Suprapubic skin (tissue), 4 donors: ENCODE measurements at places on chromosomes 6 and 20. TPM values are rescaled to one million over a fixed set of nuclear protein-coding genes. Genes with fewer than 3 reads are reported as not detected.

DNA sequence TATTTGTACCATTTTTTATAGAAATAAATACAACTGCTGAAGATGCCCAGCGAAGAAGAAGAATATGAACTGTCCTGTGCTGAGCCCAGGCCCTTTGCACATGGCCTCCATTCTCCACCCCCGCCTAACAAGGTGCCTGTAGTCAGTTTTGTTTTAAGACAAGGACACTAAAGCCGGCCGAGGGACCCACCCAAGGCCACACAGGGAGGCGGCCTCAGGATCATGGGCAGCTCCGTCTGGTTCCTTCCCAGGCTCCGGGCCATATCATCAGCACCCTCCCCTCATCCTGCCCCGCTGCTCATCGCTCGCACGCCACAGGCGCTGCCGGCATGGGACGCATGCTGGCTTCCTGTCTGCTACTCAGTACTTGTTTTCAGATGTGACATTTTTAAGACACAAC, 21.3 kb downstream of the PSMG4 start:
- DNase-seq, result peak; percentile 74
- H3K36me3 ChIP-seq, result peaks cover 24% of the 10 kb centered on the region
- H3K27ac ChIP-seq, result no peak overlapping the region
- H3K4me3 ChIP-seq, result no peak overlapping the region
- peaks cover 8% of the 10 kb centered on the region for H3K4me1 ChIP-seq
- H3K27me3 ChIP-seq, result no peaks in the 10 kb centered on the region

DNA sequence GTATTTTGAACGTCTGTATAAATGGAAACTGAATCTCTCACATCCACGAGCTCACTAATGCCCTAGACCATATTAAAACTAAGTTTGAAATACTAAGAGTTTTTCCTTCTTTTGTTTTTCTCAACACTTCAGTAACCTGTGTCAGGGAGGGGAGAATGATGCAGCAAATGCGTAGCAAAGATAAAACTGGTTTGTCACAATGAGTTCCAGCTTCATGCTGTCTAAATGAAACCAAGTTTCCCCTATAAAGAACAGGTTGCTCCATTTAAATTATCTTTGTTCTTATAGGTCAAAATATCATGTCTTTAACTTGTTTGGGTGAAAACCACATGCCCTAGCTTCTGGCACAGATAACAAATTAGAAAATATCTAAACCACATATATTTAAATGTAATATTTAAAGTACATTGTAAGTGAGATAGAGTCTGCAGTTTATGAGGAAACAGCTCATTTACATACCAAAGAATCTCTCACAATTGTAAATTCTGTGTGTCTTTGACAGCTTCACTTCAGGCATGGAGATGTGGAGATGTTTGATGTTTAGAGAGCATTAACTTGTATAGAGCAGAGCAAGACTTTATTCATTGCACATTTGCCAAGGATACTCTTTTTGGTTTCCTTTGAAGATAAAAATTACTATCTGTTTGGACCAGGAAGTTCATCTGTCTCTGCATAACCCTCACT, 7.3 kb downstream of the TRDN start:
- no peaks in the 10 kb centered on the region for H3K27me3 ChIP-seq
- no peaks in the 10 kb centered on the region for H3K36me3 ChIP-seq
- H3K4me3 ChIP-seq, result no peak overlapping the region
- no peaks in the 10 kb centered on the region for H3K4me1 ChIP-seq
- no peak overlapping the region for H3K27ac ChIP-seq

DNA sequence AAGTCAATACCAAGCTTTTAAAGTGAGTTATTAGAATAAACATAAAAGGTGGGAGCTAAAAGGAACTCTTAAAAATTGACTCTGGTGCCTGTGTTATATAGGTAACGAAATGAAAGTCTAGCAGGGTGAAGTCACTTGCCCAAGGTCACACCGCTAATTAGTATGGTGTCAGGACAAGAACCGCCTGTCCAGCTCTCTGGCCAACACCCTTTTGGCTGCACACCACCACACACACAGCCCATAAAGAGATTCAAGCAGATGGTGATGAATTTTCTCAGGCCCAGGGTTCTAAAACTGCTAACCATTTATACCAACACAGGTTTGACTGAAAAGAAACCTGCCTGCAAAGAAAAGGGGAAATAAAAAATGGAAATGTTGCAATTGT, 20.2 kb downstream of the GFOD1 start:
- no peaks in the 10 kb centered on the region for H3K36me3 ChIP-seq
- DNase-seq, result no peak
- no peak overlapping the region for H3K27ac ChIP-seq
- no peaks in the 10 kb centered on the region for H3K27me3 ChIP-seq

OXT gene
- not detected for total RNA-seq

GRCh38 chr20:40584130-40584809, 104.8 kb downstream of the MAFB start:
- H3K27me3 ChIP-seq, result no peaks in the 10 kb centered on the region
- no peak for DNase-seq
- peaks cover 21% of the 10 kb centered on the region for H3K4me1 ChIP-seq
- no peaks in the 10 kb centered on the region for H3K36me3 ChIP-seq
- H3K27ac ChIP-seq, result no peak overlapping the region
- H3K4me3 ChIP-seq, result no peak overlapping the region

GRCh38 chr20:62010551-62011402, 54.9 kb downstream of the TAF4 start:
- H3K4me1 ChIP-seq, result peaks cover 13% of the 10 kb centered on the region
- no peaks in the 10 kb centered on the region for H3K27me3 ChIP-seq
- peaks cover 68% of the 10 kb centered on the region for H3K36me3 ChIP-seq
- DNase-seq, result no peak
- no peak overlapping the region for H3K27ac ChIP-seq

GRCh38 chr6:6176127-6176526, 144.3 kb downstream of the F13A1 start:
- no peaks in the 10 kb centered on the region for H3K36me3 ChIP-seq
- H3K27ac ChIP-seq, result no peak overlapping the region
- no peak overlapping the region for H3K4me3 ChIP-seq
- H3K27me3 ChIP-seq, result no peaks in the 10 kb centered on the region
- H3K4me1 ChIP-seq, result no peaks in the 10 kb centered on the region

DNA sequence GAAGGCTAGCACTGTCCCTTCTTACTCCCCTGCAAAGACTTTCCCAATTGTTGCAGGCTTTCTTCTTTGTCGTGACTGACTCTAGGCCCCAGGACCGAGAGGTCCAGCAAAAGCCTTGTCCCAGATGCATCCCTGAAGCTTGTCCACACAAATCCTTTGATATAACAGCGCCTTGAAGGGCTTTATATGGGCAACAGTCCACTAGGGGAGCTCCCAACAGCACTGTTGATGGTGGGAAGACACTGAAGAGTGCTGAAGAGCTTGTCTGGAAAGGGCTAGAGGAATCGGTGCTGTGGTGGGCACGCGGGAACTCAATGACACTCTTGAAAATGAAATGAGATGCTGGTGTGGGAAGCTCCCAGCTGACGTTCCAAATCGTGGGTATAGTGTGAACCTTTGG, 316.1 kb upstream of the CDH4 start:
- H3K36me3 ChIP-seq, result no peaks in the 10 kb centered on the region
- peaks cover 7% of the 10 kb centered on the region for H3K27me3 ChIP-seq
- no peak overlapping the region for H3K27ac ChIP-seq
- H3K4me3 ChIP-seq, result no peak overlapping the region

RIMS4 gene
- 0.62 TPM for total RNA-seq

TINAG gene
- not detected for total RNA-seq

DNA sequence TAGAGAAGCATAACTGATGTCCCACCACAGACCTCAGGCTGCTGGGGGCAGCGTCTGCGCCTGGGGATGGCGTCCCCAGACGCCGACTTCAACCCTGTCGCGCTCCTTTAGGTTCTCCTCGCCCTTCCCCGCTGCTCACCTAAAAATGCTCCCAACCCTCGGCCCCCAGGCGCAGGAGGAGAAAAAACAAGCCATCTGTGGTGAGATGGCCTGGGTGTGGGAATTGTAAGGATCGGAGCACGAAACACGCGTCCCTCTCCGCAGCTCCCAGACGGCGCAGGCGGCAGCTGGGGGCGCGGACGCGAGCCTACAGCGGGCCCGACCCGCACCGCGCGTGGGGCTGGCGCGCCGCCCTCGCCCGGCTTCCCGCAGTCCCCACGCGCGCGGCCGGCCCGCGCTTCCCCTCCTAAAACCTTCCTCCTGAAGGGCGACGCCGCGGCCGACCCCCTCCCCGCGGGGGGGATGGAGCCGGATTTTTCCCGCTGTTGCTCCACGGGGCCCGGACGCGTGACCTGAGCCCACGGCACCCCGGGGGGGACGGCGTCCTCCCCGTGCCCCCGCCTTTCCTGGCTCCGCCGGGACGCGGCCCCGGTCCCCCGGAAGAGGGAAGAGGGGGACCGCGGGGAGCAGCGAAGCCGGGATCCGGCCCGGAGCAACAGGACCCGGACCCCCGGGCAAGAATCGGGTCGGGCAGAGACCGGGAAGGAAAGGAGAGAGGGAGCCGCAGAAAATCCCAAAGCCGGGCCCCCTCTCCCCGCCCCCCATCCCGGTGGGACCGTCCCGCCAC, 611 bp downstream of the EPB41L2 start:
- no peaks in the 10 kb centered on the region for H3K36me3 ChIP-seq
- peaks cover 22% of the 10 kb centered on the region for H3K4me1 ChIP-seq
- peak; percentile 64 for DNase-seq
- H3K4me3 ChIP-seq, result peak overlapping the region; percentile 88

TUBB1 gene
- total RNA-seq, result not detected

R3HDML gene
- not detected for total RNA-seq

DNA sequence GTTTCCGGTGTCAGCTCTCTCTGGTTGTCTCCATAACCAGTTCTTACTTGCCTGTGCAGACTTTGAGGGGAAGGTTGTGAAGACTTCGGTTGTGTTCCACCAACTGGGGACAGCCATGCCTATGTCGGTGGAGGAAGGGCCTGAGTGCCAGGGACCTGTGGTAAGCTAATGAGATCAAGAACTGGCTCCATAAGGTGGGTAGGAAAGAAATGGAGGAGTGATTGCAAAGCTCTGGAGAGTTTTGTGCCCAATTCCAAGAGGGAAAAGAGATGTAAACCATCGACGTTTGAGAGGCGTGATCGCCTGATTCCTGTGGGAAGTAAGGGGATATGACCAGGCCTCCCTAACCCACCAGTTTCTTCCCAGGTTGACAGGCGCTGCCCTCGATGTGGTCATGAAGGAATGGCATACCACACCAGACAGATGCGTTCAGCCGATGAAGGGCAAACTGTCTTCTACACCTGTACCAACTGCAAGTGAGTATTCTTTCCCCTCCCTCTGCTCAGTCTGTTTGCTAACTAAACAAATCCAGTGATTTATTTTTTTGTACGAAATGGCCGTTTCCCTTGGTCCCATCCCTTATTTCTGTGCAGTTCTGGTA, 893 bp downstream of the POLR1H start:
- H3K27me3 ChIP-seq, result no peaks in the 10 kb centered on the region
- H3K4me1 ChIP-seq, result peaks cover 37% of the 10 kb centered on the region
- peak overlapping the region; percentile 85 for H3K4me3 ChIP-seq
- peak overlapping the region; percentile 89 for H3K27ac ChIP-seq
- DNase-seq, result peak; percentile 61

DNA sequence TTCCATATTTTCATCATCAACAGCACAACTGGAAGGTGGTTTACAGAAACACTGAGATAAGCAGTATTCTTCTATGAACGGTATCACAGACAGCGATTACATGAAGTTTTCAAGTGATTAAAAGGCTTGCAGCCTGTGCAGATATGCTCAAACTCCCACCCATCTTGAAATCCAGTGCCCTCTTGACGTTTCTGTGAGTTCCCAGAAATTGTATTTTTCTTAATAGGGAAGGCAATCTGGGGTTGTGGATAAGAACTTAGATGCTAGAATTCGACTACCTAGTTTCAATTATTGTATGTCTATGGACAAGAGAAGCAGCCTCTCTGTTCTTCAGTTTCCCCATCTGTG, 290.3 kb downstream of the ZNF217 start:
- DNase-seq, result no peak
- no peak overlapping the region for H3K4me3 ChIP-seq
- peaks cover 19% of the 10 kb centered on the region for H3K4me1 ChIP-seq
- H3K27ac ChIP-seq, result no peak overlapping the region
- H3K36me3 ChIP-seq, result no peaks in the 10 kb centered on the region
- H3K27me3 ChIP-seq, result no peaks in the 10 kb centered on the region
